ENCODE measurements at places on chromosomes 7 and 10. TPM values are rescaled to one million over a fixed set of nuclear protein-coding genes. Genes with fewer than 3 reads are reported as not detected.

DNA sequence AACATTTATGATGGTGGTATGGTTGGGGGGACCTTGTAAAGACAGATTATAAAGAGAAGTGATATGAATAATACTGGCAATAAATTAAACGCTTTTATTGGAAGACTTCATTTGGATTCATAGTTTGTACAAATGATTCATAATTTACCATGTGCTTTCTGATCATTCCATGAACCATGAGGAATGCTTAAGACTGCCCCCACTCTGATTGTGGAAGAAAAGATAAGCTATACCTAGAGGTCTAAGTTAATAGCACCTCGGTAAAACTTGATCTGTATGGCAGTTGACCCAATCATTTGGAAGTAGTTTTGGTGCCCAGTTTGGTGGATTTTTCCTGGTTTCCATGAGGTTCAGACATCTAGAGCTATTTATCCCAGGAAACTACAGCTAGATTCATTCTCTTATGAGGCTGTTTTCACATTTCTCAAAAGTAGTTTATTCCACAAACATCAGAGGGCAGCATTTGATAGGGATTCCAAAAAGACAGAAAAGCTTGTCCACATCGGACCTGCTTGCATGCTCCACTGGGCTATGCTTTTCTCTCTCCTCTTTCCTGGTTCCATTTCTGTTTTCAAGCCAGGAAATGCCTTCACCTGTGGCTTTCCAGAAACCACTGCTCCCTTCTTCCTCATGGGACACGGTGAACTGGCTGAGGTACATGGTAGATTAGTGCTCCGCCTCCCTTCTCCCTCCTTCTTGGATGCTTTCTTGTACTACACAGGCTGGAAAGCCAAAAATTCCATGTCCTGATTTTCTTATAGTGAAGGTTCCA is 29.2 kb downstream of the TFAM start:
- peak; percentile 21 for DNase-seq

DNA sequence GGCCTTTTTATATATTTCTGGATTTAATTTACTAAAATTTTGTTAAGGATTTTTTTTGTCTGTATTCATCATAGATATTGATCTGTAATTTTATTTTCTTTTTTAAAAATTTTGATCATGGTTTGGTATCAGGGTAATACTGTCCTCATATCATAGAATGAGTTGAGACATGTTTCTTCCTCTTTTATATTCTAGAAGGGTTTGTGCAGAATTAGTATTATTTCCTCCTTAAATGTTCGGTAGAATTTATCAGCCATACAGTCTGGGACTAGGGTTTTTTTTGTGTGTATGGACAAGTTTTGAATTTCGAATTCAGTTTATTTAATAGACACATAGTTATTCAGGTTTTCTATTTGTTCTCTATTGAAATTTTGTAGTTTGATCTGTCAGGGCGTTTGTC is 54.0 kb downstream of the SHOC2 start:
- no peak for DNase-seq

DNA sequence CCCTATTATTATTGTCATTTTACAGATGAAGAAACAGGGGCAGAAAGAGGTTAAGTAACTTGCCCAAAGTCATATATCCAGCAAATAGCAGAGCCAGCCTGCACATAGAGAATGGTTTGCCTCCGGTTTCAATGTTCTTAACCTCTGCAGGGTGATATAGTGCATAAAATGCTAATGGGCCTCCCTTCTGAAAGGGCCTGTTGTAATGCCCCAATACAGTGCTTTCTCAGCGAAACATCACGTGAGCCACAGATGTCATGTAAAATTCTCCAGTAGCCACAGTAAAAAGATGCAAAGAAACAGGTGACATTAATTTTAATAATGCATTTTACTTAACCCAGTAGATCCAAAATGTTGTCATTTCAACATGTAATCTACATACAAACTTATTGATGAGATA is 38.1 kb downstream of the LRGUK start:
- DNase-seq = no peak

Gene PLXNA4
- total RNA-seq = 3.4 TPM

- no peak for DNase-seq
Measured at GRCh38 chr10:21481407-21481806, 44.1 kb downstream of the SKIDA1 start.

Gene C7orf57
- total RNA-seq = 14.5 TPM

Gene SPDYE6
- total RNA-seq = not detected

Gene RSPH10B2
- total RNA-seq = 9.0 TPM

GRCh38 chr10:88954458-88955083 is 2.0 kb upstream of the ACTA2 start:
- DNase-seq = no peak

- no peak for DNase-seq
Measured at GRCh38 chr10:1708746-1709145, 28.6 kb downstream of the ADARB2 start.

- no peak for DNase-seq
Measured at GRCh38 chr7:17207220-17207619, 91.2 kb upstream of the AHR start.

- no peak for DNase-seq
Measured at GRCh38 chr10:21047096-21047495, 150.0 kb upstream of the NEBL start.

GRCh38 chr7:15836041-15836440 is 149.6 kb upstream of the MEOX2 start:
- DNase-seq = no peak

DNA sequence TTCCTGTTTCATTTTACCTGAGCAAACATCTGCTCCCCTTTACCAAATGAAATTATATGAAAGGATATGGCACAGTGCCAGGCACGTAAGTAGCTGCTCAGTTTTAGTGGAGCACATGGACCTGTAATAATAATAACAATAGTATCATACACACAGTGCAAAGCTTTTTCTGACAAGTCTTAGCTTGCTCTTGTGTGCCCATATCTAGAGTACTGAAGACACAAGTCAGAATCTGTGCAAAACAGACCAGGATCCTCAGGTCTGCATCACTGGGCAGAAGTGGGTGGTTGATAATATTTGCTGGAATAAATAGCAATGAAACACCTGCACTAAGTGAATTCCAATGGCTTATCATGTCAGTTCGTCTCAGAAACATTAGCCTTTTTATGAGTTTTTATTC is 85.5 kb upstream of the DKK1 start:
- DNase-seq = no peak

Gene LRRC18
- 3.1 TPM for total RNA-seq

DNA sequence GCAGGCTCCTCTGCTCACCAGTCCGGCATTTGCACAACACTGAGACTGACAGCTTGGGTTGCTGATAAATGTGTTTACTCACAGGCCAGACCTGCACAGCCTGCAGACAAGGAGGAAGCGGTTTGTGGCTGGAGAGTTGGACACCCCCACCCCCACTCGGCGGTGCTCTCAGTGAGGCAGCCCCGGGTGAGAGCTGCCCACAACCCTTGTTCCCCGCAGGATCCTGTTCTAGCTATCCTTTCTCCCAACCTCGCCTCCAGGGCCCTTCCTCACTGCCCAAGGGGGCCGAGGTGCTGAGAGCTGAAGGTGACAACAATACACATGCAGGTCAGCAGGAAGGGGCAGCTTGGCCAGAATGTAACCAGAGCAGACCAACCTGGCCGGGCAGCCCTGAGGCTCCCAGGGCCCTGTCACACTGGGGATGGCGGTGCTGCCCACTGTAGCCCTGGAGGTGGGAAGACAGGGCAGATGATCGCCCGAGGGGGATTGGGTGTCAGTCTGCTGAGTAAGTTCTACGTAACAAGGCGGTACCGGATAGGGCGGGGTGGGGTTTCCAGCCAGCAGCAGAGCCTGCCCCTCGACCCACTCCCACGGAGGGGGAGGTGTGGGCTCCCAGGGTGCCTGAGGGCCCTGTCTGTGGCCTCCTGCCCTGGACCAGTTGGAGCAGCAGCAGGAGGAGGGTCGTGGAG is 2.1 kb upstream of the ADAM8 start:
- peak; percentile 35 for DNase-seq

Gene SERPINE1
- 18.6 TPM for total RNA-seq

Gene TCAF2
- 2.6 TPM for total RNA-seq

Data from lung (tissue), 17 donors.